ENCODE measurements at places on chromosomes 2 and 18.

- DNase-seq: no peak
Measured at GRCh38 chr2:218807626-218808025, 24.0 kb downstream of the PRKAG3 start.

DNA sequence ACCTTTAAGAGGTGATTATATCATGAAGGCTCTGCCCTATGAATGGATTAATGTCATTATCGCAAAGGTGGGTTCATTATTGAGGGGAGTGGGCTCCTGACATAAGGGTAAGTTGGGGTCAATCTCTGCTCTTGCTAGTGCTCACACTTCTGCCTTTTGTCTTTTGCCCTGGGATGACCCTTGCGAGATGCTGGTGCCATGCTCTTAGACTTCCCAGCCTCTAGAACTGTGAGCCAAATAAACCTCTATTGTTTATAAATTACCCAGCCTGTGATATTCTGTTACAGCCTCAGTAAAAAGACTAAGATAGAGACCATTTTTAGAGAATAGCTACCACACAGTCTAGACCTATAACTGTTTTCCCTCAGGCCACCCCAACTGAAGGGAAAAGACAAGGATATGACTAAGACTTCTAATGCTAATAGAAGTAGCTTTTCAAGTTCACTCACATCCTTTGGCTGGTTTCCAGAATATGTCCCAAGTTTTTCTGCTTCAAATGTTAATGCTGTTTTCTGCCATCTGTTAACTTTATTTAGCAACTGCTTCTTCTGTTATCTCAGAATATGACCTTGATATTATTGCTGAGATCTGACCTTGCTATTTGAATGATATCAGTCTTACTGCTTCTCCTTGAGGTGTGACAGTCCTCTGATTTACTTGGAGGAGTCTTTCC, 65.1 kb upstream of the STAM2 start:
- peak; percentile 95 for DNase-seq

DNA sequence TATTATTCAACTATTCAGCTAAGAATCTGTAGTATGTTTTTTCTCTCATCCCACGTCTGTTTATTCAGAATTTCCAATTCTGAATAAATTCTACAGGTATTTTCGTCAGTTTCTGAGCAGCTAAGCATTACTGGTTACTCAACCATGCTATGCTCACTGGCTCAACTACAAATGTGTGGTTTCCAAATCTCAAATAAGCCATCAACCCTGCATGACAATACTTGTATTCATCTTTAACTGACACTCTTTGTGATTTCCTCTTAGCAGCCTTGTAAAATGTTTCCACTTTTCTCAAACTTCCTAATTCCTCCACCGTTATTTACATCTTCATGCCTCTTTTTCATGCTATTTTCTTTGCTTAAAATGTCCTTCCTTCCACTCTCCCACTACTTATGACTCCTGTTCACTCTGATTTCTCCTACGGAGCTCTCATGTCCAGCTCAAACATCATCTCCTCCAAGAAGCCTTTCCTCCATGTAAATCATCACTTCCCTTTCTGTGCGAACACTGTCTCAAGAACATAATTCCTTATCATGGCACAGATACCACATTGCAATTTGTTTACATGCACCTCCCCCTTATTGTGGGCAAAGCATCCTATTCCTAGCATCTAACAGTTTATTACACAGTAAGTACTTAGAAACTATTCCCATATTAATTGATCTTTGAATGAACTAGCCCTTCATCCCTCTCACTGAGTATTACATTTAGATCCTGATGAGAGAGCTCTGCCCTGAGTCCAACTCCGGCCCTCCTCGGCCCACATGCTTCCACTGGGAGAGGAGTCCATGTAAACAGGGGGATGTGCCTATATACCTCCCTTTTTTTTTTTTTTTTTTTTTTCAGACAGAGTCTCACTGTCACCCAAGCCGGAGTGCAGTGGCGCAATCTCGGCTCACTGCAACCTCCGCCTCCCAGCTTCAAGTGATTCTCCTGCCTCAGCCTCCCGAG, 10.5 kb downstream of the CCDC88A start:
- DNase-seq: no peak

- no peak for DNase-seq
Measured at GRCh38 chr2:15945909-15946705, 5.8 kb downstream of the MYCN start.
